ENCODE measurements at places on chromosomes 4 and X.

DNA sequence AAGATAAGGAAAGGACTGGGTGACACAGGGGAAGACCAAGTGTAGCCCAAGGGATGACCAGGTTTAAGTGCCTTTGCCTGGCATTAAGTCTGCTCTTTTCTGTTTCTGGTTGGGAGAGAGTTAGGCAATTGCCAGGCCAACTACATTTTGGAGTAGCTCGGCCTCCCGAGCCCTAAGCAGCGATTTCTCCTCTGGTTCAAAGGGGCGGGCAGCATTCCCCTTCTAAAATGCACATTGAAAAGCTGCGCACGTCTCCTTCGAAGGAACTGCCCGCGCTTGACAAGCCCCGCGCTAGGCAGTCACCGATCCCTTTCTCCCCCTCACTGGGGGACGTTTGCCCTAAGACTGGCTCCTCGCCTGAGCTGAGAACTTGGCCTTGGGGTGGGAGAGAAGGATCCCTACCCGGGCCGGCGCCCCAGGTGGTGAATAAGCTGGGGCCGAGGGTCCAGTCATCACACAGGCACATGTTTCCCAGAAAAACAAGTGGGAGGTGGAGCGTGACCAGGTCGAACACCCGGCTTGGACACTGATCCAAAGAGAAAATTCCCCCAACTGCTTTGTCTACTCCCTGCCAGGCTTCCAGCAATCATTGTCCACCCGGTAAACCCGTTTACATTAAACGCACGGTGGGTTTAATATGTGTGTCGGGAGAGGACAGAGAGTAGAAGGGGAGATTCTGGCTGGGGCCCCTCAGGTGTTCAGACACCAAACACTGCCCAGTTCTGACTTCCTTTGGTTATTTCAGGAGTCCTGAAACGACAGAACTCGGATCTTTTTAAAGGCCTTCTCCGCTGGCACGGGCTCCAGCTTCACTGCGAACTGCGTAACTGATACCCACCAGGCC, 4.0 kb downstream of the ARX start:
- DNase-seq = no peak

GRCh38 chr4:17092736-17093437, 194.4 kb upstream of the LDB2 start:
- no peak for DNase-seq

DNA sequence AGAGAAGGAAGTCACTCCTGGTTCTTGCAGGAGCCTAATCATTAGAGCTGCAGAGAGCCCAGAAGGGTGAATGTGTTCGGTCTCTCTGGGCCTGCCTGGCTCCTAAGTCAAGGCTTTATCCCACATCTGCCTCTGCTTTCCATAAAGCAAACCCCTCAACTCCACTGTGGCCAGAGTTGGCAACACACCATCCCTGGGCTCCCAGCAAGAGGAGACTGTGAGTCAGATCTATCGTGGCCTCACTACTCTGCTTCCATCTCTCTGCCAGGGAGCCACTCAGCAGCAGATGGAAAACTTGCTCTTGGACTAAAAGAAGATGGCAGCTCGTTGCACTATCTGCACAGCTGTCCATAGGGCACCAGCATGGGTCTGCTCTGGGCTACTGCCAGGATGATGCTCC, 348.2 kb downstream of the FBXW7 start:
- no peak for DNase-seq

DNA sequence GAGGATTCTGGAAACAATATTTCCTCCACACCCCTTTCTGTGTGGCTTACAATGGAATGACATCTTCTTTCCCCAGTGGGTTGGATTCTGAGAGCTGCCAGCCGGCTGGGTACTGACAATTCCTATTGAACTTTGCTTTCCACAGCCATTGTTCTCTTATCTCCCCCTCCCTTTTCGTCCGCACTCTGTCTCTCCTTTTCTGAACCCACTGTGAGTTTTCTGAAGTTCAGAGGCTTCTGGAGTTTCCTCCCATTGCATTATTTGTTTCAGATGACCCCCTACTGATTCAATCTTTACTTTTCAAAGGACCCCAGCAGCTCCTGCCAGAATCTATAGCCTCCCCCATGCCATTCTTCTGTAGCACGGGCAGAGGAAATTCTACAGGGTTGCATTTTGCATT, 10.4 kb downstream of the SMPX start:
- no peak for DNase-seq

- DNase-seq = no peak
These were observed 132.2 kb upstream of the FAM47B start for GRCh38 chrX:34810364-34810763.

DNA sequence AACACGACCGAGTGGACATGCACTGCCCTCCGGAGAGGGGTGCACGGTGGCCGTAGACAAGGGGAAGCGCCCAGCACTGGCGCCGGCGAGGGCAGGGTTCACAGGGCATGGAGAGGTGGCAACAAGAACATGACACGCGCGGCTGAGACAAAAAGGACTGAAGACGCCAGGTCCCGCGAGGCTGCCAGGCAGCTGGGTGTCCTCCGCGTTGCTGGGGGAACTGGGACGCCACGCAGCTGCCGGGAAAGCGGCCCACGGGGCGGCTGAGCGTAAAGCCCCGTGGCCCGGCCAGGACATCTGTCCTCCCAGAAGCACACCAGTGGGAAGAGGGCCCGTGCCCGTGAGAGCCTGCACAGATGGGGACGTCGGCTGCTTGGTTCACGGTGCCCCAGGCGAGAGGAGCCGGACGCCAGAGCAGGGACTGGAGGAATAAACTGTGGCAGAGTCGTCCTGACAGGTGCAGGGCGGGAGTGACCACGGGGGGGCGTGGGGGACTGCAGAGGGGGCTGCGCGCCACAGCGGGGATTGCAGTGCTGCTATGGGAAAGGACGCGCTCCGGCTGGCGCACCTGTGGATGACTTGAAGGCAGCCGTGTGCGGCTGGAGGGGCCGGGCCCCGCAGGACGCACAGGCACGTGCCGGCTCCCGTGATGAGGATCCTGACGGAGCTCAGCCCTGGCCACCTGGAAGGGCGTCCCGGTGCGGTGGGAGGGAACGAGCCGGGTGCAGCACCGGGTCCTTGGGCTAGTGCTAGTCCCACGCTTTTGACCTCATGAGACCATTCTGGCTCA, 32.1 kb upstream of the GTPBP6 start:
- DNase-seq = no peak

DNA sequence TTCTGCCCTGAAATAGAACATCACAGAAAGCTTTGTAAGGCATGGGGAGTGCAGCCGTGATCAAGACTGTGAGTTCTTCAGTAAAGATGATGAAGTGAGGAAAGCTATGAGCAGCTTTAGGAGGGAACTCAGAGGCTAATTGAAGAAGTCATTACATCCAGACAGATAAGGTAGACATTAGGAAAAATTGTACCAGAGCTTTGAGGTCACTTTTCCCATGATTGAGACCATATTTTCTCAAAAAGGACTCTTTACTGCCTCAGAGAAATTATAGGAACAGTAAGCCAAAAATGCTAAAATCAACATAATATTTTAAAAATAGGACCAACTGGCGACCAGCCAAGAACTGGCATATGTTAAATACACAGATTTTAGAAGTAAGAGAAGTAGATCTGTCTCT, 11.2 kb downstream of the CHST7 start:
- no peak for DNase-seq

- no peak for DNase-seq
These were observed 158.0 kb downstream of the SH2D1A start for GRCh38 chrX:124504111-124504983.

GRCh38 chr4:107243141-107243781, 207.1 kb upstream of the DKK2 start:
- DNase-seq = no peak

- no peak for DNase-seq
These were observed 436.2 kb downstream of the FAT4 start for GRCh38 chr4:125750828-125751466.

- DNase-seq = no peak
These were observed 10.7 kb downstream of the CAPN6 start for GRCh38 chrX:111259559-111259958.

- no peak for DNase-seq
These were observed 390.0 kb upstream of the NWD2 start for GRCh38 chr4:36854554-36854953.

- DNase-seq = no peak
These were observed 286.1 kb upstream of the PRPS2 start for GRCh38 chrX:12505127-12505526.

DNA sequence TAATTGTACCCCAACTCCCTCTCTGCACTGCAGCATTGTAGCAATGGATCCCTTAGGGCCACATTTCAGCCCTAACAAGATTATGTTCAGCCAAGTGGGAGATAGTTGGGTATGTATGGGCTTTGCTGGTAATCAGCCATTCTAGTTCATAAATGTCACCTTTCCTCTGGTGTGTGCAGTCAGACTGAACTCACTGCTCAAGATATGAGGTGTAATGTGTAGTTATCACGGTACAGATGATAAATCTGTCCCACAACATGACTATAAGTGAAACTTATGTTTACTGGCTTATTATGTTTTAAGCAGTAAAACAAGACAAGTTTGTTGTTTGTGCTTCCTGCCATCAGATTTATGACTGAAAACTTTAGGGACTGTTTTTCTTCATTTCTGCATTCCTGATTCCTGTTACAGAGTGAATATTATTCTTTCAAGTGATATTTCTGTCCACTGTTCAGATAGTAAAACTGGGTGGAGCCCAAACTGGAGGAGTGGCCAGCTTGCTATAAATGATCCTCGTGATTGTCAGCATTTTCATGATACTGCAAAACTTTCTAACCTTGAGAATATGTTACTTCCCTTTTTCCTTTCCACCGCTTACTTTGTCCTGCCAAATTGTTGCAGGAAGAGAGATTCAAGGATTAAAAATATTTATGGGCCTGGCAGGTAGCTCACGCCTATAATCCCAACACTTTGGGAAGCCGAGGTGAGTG, 44.9 kb downstream of the ANAPC4 start:
- DNase-seq = peak; percentile 67

- DNase-seq = peak; percentile 53
These were observed 723 bp downstream of the NKX6-1 start for GRCh38 chr4:84498203-84498934.

DNA sequence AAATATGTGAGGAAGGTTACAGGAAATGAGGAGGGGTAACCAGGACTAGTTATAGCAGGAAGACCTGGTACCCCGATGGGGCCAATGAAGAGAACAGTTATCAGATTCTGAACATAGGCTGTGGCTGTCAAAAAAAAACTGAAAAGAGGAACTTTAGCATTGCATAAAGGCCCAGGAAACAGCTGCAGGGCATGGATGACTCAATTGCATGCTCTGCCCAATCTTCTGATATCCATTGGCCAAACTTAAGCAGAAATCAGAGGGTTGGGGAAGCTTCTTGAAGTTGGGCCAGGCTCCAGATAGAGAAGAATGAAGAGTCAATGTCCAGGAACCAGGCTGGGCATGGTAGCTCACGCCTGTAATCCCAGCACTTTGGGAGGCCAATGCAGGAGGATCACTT, 1222.4 kb upstream of the PRKX start:
- DNase-seq = peak; percentile 96

GRCh38 chr4:65973186-65973585, 302.9 kb upstream of the EPHA5 start:
- no peak for DNase-seq

DNA sequence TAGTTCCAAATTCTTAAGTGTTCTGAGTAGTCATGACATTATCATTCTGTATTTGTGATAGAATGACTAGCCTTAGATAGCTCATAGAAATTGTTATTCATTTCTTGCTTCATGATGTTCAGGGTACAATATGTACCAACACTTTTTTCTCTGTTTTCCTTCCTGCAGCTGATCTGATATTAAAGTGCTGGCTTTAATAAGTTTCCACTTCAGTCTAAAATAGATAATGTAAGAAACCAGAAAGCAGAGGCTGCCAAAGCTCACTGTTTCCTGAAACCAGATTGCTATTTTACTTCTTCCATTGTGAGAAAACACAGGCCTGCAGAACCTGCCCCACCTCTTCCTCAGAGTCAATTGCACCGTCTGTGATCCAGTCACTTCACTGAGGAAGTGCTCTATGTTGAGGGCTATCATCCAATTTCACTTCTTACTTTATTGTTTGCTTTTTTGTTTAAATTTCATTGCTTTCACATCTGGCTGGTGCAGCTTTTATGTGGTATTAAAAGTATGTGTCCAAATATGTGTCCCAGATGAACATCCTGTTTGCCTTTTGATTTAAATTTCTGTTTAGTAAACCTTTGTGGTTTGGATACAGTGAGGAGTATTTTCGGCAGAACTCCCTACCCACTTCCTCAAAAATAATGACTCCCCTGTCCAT, 652.1 kb downstream of the ANKRD50 start:
- DNase-seq = peak; percentile 71

DNA sequence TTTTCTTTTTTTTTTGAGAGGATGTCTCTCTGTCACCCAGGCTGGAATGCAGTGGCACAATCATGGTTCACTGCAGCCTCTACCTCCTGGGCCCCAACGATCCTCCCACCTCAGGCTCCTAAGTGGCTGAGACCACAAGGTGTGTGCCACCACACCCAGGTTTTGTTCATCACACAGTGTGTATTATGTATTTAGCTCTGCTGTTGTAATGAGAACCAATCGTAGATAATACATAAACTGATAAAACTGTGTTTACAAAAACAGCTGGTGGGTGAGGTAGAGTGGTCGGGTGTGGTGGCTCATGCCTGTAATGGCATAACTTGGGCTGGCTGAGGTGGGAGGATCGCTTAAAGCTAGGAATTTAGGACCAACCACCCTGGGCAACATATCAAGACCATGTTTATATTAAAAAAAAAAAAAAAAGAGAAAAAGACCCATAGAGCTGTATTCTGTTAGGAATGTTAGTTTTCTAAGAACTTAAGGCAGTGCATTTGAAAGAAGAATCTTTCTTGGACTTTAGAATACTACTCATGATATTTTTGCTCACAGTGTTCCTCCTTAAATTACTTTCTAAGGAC, 34.9 kb downstream of the POLR2B start:
- DNase-seq = no peak

- DNase-seq = peak; percentile 82
These were observed 127.2 kb downstream of the FNIP2 start for GRCh38 chr4:158895797-158896576.

DNA sequence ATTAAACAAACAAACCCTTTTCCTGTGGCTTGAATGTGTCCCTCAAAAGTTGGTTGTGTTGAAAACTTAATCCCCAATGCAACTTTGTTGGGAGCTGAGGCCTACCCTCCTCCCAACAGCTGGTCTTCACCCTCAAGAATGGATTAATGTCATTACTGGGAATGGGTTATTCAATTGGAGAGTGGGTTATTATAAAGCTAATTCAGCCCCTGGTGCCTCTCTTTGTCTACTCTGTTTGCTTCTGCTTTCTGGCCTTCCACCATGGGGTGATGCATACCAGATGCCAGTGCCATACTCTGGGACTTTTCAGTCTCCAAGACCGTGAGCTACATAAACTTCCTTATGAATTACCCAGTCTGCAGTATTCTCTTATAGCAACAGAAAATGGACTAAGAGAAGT, 706.5 kb downstream of the CCSER1 start:
- DNase-seq = no peak

DNA sequence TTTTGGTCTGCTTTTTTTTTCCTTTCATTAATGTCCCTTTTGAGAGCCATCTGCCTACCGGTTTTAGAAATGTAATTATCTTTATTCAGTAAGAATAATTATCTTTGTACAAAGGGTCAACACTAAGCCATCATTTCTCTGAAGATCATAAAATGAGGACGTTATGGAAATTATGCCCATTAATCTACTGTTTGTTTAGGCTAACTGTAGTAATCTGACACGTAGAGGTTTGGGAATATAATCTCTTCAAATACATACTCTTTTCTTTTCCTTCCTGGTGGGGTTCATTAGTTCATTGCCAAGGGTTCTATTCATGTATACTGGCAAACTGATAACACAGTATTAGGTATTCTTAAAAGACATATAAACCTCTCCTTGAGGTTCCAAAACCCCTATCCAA, 3.8 kb upstream of the HSD17B13 start:
- DNase-seq = no peak

GRCh38 chr4:108107101-108107500, 61.6 kb downstream of the LEF1 start:
- no peak for DNase-seq

- no peak for DNase-seq
These were observed 29.7 kb downstream of the BCOR start for GRCh38 chrX:40068048-40068447.

Measured in common myeloid progenitor, CD34-positive (primary cell).